CD4-positive, alpha-beta T cell treated with Interleukin-15 for 4 hours (primary cell): ENCODE measurements at places on chromosomes 7 and 10.
A peak's percentile ranks its signal among the peaks of the same experiment; 100 is the strongest.

DNA sequence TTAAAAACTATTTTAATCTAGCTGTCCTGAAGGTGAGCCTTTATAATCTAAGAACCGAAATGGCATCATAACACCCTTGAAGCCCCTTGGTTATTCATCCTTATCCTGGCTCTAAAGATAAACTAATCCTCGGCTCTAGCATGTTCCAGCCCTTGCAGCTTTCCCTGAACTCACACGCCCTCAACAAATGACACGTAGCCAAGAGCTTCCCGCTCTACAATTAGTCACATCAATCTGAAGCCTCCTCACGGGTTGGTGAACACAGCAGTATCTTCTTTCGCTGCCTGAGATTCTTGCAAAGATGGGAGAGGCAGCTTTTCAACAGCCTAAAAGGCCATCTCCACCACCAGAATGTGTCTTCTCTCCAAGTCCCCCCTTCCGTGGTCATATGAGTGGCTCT lies 4.1 kb downstream of the FRMD4A start:
- DNase-seq: no peak

- no peak for DNase-seq
Measured at GRCh38 chr10:60465801-60466200, 76.1 kb upstream of the ANK3 start.

DNA sequence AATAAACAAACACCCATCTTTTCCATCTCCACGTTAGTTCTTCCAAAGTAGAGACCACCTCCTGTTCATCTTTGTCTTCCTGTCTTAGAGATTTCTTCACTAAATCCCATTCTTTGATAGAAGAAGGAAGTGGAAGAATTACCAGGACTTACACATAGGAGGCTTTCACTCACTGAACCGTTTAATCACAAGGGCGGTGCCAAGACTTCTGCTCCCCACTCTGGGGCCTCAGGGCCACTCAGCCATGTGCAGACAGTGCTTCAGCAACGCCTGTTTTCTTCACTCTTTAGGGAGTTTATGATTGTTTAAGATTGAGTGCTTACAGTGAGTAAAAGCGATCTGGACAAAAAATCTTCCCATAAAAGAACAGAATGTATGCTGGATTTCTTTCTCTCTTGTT lies 63.9 kb upstream of the SORCS3 start:
- DNase-seq: no peak

DNA sequence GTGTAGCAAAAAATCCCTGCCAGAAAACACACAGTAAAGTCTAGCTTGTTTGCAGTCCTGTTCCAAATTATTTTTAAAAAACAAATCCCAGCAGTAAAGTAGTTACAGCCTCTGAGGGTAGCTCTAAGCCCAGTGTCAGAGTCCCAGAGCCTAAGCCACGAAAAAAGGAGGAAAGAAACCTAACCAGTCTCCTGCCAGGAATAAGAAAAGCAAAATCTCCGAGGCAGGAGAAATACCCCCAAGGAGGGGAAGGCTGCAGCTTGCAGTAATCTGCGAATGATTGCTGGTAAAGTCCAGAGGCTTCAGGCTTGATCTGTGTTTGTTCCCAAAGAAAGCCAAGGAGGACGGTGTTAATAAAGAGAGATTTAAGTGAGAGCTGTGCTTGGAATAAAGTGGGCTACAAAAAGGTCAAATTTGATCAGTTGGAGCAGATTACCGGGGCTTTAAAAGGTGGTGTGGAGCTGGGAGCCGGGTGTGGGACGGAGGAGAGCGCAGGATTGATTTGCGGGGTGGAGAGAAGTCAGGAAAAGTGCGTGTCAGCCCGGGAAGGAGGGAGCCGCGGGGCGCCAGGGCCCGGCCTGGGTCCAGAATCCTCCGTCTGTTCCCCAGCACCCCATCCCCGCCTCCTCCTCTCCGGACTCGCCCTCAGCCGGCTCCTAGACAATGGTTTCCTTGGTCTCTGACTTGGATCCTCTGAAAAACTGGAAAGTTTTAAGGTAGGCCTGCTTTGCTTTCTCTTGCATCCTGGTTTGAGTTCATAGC lies 219.4 kb upstream of the CELF2 start:
- DNase-seq: no peak

- no peak for DNase-seq
Measured at GRCh38 chr10:67385566-67385965, 310.4 kb downstream of the CTNNA3 start.

- no peak for DNase-seq
Measured at GRCh38 chr7:138328215-138328614, 131.8 kb upstream of the TRIM24 start.

DNA sequence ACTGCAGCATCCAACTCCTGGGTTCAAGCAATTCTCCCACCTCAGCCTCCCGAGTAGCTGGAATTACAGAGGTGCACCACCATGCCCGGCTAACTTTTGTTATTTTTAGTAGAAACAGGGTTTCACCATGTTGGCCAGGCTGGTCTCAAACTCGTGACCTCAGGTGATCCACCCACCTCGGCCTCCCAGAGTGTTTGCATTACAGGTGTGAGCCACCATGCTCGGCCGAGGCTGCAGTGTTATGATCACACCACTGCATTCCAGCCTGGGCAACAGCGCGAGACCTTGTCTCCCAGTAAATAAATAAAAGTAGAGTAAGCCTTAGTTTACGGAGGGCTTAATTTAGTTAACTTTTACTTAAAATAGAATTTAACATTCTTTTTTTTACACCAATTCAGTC lies 23.7 kb upstream of the IGF2BP3 start:
- no peak for DNase-seq

DNA sequence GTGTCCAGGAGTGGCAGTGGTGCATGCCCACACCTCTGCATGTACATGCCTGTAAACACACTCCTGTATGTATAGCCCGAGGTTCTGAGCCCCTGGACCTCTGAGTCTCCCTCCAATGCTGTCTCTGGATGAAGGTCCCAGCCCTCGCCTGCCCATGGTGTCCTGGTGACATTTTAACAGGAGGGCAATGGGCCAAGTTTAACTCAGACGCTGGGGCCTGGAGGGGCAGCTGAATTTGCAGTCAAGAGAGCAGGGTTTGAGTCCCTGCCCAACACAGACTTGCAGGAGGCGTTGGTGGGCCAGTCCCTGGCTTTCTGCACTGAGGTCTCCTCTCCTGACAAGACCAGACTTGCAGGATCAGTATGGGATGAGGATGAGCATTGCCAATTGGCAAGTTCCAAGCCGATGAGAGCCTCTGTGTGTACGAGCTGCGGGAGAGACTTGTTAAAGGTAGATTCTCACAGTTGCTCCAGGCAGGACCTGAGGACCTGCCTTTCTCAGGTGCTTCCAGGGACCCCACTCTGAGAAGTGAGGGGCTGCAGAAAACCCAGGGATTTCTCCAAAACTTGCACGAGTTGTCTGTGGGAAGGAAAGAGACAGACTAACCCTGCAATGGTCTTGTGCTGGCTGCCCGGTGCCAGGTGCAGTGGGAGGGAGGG lies 141.9 kb downstream of the ELFN1 start:
- no peak for DNase-seq

GRCh38 chr7:137626469-137627067 lies 220.2 kb downstream of the DGKI start:
- peak; percentile 23 for DNase-seq

DNA sequence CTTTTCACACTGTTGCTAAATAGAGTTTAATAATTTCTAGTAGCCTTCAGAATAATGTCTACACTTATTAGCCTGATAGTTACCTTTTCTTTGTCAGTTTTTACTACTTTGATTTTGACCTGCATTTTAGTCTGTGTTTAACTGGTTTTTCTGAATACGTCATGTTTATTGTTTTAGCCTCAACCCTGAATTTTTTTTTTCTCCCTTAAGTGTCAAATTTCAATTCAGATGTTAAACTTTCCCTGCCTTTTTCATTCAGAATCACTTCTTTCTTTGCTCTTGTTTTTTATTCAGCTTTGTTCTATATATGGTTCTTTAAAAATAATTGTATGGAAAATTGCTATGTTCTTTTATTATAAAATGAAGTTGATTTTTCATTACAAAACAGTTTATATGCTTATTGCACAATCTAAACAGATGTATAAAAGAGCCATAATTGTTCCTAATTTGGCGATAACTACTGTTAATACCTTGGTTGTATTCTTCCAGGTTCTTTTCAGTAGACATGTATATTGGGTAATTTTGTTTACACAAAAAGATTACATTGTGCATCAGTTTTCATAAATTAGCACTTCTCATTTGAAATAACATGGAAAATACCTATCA lies 159.7 kb downstream of the ADK start:
- DNase-seq: no peak

GRCh38 chr10:551373-552252 lies 137.9 kb downstream of the DIP2C start:
- DNase-seq: no peak

GRCh38 chr7:128799451-128799850 lies 7.7 kb downstream of the CCDC136 start:
- DNase-seq: no peak

DNA sequence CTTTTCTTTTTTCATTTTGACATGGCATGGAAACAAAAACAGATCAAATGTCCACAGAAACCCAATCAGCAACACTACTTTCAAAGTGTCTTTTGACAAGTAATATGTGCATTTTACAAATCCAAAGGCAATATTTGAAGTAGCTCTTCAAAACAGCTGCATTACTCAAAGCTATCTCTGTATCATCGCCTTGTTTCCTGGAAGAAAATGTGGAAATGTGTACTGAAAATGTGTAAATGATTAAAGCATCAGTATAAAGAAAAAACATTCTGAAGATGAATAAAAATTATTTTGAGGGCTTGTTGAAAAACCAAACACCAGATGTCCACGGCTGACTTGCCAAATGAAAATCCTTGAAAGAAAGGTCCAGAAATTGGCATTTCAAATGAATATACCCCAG lies 16.5 kb upstream of the ITGB8 start:
- DNase-seq: no peak

- DNase-seq: no peak
Measured at GRCh38 chr10:413662-414071, 275.8 kb downstream of the DIP2C start.
